Liver (tissue), 10 donors: ENCODE measurements at places on chromosomes 12 and 14.

DNA sequence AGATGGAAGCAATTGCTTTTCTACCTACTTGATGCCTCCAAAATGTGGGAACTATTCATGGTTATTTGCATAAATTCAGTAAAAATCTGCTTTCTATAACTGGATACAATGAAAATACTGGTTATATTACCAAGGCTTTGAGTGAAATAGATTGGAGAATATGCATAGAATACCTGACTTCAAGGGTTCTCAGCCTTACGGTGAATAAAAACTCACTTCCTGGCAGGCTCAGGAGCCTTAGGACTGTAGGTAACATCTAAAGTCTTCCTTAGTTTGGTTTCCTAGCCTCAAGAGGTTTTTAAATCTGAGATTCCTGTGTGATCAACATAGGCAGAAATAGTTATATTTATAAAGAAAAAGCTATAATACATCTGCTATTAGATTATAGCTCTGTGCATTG lies 158.6 kb downstream of the SLC41A2 start:
- H3K27ac ChIP-seq = no peak overlapping the region
- H3K4me3 ChIP-seq = no peak overlapping the region
- peaks cover 6% of the 10 kb centered on the region for H3K4me1 ChIP-seq
- no peaks in the 10 kb centered on the region for H3K27me3 ChIP-seq
- no peak for DNase-seq

- no peaks in the 10 kb centered on the region for H3K36me3 ChIP-seq
- no peak overlapping the region for H3K27ac ChIP-seq
- no peak for DNase-seq
- no peaks in the 10 kb centered on the region for H3K4me1 ChIP-seq
Measured at GRCh38 chr14:22740020-22740419, 26.5 kb upstream of the OXA1L start.

- H3K4me1 ChIP-seq = no peaks in the 10 kb centered on the region
- H3K4me3 ChIP-seq = no peak overlapping the region
- peaks cover 2% of the 10 kb centered on the region for H3K27me3 ChIP-seq
Measured at GRCh38 chr12:54075974-54076373, 22.3 kb downstream of the HOXC4 start.

DNA sequence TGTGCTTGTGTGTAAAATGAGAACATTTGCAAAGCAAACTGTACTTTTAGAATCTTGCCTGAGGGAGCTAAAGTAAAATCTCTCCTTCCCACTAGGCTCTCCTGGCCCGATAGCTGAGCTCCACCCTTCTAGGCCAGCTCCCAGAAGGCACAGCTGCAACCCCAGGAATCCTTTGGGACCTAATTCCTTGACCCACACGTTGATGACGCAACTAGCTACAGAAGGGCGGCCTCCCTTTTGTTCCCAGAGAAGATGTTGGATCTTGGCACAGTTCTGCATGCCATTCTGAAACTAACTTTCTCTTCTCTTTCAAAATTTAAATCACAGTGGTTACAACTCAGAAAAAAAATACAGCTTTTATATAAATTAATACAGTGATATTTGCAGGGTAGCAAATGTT lies 268.1 kb downstream of the EGLN3 start:
- no peak for DNase-seq
- no peak overlapping the region for H3K27ac ChIP-seq
- no peaks in the 10 kb centered on the region for H3K4me1 ChIP-seq
- no peaks in the 10 kb centered on the region for H3K36me3 ChIP-seq
- no peak overlapping the region for H3K4me3 ChIP-seq

DNA sequence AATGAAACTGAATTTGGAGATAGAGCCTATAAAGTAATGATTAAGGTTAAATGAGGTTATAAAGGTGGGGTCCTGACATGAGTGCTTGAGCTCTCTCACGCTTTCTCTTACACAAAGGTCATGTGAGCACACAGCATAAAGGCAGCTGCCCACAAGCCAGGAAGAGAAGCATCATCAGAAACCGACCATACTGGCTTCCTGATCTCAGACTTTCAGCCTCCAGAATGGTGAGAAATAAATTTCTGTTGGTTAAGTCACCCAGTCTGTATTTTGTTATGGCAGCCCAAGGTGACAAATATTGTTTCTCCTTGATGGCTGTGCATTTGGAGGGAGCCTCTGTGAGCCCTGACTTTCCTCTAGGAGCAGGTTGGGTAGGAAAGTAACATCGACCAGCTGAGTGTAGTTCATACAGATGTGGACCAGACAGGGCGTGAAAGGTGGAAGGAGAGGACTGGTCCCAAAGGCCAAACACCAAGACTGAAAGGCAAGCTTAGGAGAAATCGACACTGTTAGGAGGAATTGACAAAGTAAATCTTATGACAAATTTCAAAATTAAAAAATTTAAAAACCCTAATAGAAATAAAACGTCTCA lies 97.6 kb upstream of the SLC38A2 start:
- H3K4me3 ChIP-seq = no peak overlapping the region
- H3K27ac ChIP-seq = no peak overlapping the region
- H3K27me3 ChIP-seq = no peaks in the 10 kb centered on the region

DNA sequence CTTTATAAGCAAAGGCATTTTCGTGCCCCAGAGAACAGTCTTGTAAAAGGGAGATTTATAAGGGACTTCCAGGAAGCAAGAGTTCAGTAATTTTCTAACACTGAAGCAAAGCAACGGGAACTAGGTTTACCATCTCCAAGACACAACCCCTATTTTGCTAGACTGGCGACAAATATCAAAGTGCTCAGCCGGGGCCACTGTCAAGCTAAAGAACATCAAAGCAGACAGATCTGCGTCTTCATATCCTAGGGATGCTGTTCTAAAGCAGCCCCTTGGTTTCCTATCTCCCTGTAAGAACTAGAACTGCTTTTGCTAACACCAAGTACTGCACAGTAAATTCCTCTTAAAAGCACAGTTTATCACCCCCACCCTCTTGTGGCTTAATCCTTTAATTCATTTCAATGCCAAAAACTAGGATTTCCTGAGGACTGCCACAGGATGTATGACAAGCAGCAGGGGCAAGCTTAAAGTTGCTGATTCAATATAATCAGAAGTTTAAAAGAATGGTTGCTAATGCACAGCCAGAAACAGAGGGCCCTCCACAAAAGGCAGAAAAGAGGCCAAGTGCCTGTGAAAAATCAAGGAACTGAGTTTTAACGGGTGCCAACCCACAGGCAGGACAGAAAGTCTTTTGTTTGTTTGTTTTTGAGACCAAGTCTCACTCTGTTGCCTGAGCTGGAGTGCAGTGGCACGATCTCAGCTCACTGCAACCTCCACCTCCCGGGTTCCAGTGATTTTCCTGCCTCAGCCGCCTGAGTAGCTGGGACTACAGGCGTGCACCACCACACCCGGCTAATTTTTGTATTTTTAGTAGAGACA lies 44.0 kb upstream of the ISM2 start:
- H3K27ac ChIP-seq = no peak overlapping the region
- H3K36me3 ChIP-seq = no peaks in the 10 kb centered on the region
- DNase-seq = no peak
- no peaks in the 10 kb centered on the region for H3K27me3 ChIP-seq

DNA sequence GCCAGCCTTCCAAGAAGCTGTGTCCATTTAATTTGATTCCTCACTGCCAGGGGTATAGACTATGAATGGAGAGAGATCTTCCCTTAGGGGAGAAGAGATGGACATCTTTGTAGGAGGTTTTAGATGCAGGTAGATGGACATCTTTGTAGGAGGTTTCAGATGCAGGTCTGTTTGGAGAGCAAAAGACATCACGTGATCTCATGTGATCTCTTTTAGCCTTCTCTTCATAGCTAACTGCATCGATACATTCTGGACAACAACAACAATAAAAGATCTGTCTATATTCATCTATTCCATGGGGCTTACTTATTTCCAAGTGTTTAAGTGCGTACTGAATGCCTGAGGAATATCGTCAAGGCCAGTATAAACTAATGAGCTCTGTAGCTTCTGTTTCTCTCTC lies 163.2 kb downstream of the PAX9 start:
- H3K27me3 ChIP-seq = no peaks in the 10 kb centered on the region
- no peak overlapping the region for H3K27ac ChIP-seq
- no peaks in the 10 kb centered on the region for H3K4me1 ChIP-seq
- no peak overlapping the region for H3K4me3 ChIP-seq

DNA sequence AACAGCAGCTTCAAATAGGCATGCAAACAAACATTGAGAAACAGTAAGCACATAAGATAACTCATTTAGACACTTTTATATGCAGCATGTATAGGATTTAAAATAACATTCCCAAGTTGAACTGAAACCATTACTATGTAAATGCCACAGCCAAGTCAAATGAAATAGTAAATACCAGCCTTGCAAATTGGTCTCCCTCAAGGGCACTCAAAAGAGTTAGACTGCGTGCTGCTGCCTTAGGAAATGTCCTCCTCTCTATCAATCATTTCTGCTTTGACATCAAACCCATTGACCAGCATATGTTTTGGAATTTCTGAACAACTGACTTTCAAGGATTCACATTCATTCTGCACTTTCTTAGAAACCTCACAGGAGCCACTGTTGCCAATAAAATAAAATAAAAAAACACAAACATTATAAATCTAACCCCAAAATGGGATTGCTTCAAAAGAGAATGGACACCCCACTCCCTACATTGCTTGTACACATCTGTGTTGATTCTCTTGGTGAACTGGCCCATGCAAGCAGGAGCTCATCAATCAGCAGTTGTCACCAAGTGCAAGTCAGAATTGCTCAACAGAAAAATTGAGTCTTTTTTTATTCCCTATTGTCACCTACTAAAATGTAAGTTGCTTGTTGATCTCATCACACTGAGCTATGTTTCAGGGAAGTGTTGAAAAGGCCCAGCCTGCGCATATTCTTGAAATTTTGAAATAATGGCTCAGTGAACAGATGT lies 256.2 kb downstream of the DAD1 start:
- no peaks in the 10 kb centered on the region for H3K4me1 ChIP-seq
- no peak overlapping the region for H3K4me3 ChIP-seq
- no peaks in the 10 kb centered on the region for H3K36me3 ChIP-seq
- DNase-seq = no peak
- no peaks in the 10 kb centered on the region for H3K27me3 ChIP-seq

DNA sequence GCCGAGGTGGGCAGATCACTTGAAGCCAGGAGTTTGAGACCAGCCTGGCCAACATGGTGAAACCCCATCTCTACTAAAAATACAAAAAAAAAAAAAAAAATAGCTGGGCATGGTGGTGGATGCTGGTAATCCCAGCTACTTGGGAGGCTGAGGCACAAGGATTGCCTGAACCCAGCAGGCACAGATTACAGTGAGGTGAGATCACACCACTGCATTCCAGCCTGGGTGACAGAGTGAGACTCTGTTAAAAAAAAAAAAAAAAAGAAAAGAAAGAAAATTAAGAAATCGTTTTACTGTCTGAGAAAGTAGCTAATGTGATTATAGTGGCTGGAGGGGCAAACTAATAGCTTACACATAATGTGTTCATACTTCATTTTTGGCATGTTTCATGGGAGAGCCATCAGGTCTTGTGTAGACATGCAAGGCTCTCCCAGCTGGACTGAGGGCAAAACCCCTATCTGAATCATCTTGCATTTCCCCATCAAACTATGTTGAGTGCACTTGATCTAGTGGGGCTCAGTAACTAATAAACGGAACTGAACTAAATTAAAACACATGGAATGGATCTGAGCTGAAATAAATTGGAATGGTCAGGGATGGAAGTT lies 16.2 kb downstream of the KIF21A start:
- no peaks in the 10 kb centered on the region for H3K36me3 ChIP-seq
- H3K4me3 ChIP-seq = no peak overlapping the region
- H3K27ac ChIP-seq = no peak overlapping the region
- DNase-seq = no peak

DNA sequence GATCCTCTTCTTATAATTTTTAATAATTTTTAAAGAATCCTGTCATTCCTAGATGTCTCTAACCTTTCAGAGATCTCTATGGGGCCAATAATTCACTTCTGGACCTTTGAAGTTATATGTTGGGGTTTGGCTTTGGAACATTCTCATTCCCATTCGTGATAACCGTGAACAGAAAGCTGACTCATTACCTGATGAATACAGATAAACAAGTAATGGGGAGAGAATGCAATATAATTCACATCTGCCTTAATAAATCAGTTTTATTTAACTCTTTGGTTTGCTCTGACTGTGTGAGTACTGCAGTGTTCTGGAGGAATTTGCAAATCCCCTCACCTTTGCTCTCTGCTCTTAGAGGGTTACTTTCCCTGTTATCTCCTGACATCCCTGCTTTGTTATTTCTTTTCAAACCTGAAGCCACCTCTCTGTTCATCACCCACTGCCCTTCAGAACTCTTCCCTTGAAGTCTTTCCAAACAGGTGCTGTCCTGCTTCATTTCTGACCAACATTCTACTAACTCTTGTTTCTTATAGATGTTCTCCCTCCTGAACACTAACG lies 79.6 kb upstream of the SLC38A2 start:
- no peak overlapping the region for H3K4me3 ChIP-seq
- H3K36me3 ChIP-seq = no peaks in the 10 kb centered on the region
- DNase-seq = no peak
- no peak overlapping the region for H3K27ac ChIP-seq

GRCh38 chr12:3641428-3642018 lies 111.4 kb downstream of the CRACR2A start:
- no peaks in the 10 kb centered on the region for H3K27me3 ChIP-seq
- peaks cover 2% of the 10 kb centered on the region for H3K36me3 ChIP-seq
- H3K4me3 ChIP-seq = no peak overlapping the region

DNA sequence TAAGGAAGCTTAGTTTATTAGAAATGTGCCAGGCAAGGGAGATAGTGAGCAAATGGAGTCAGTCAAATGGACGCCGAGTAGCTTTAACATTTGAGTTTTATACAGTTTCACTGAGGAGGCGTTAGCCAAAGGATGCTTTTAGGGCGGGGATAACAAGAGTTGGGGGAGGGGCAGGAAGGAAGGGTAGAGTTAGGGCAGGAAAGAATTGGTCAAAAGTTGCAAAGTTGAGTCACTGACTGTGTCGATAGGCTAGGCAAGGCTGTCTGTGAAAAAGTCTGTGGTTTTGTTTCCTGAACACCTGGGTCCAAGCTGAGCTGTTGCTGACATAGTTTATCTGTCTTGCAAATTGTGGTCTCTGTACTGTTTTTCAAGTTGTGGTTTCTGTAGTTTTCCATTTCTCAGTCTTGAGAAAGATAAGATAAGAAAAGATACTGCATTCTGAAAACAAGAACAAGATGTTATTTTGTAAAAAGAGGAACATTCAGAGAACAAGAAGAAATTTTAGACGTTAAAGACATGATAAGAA lies 62.6 kb upstream of the RESF1 start:
- no peaks in the 10 kb centered on the region for H3K4me1 ChIP-seq
- H3K36me3 ChIP-seq = no peaks in the 10 kb centered on the region
- no peaks in the 10 kb centered on the region for H3K27me3 ChIP-seq
- peak overlapping the region; percentile 74 for H3K27ac ChIP-seq

GRCh38 chr12:27814411-27814810 lies 34.4 kb upstream of the MANSC4 start:
- H3K27me3 ChIP-seq = no peaks in the 10 kb centered on the region
- H3K27ac ChIP-seq = no peak overlapping the region
- H3K4me3 ChIP-seq = no peak overlapping the region
